Bronchial smooth muscle cell (primary cell): ENCODE measurements at places on chromosomes 4 and X. TPM values are rescaled to one million over a fixed set of nuclear protein-coding genes. Genes with fewer than 3 reads are reported as not detected.

The TMPRSS11E gene
- total RNA-seq, result 0.16 TPM in 1 of 2 replicates, not detected in the other

The XAGE1A gene
- total RNA-seq, result not detected in 2 replicates

The FIP1L1 gene
- 84.0 and 89.7 TPM in 2 replicates for total RNA-seq

The SPIN2A gene
- 2.4 TPM in 2 replicates for total RNA-seq

The REELD1 gene
- total RNA-seq, result not detected in 2 replicates

The RHOXF1 gene
- total RNA-seq, result not detected in 2 replicates

The TBX22 gene
- not detected in 2 replicates for total RNA-seq

The ATOH1 gene
- not detected in 2 replicates for total RNA-seq

The GPR34 gene
- not detected in 2 replicates for total RNA-seq

The BTK gene
- total RNA-seq, result not detected in 2 replicates

The MGAT4D gene
- not detected in 2 replicates for total RNA-seq

The ZNF518B gene
- total RNA-seq, result 23.8 and 26.4 TPM in 2 replicates

The TCP11X2 gene
- total RNA-seq, result not detected in 2 replicates

The TLR7 gene
- total RNA-seq, result not detected in 2 replicates
